SIG-M5 (cell line): ENCODE measurements at places on chromosomes 3 and 15.

GRCh38 chr15:71437919-71438318 lies 322.6 kb downstream of the THSD4 start:
- no peak for DNase-seq

GRCh38 chr3:28124882-28125281 lies 116.5 kb upstream of the CMC1 start:
- no peak for DNase-seq

DNA sequence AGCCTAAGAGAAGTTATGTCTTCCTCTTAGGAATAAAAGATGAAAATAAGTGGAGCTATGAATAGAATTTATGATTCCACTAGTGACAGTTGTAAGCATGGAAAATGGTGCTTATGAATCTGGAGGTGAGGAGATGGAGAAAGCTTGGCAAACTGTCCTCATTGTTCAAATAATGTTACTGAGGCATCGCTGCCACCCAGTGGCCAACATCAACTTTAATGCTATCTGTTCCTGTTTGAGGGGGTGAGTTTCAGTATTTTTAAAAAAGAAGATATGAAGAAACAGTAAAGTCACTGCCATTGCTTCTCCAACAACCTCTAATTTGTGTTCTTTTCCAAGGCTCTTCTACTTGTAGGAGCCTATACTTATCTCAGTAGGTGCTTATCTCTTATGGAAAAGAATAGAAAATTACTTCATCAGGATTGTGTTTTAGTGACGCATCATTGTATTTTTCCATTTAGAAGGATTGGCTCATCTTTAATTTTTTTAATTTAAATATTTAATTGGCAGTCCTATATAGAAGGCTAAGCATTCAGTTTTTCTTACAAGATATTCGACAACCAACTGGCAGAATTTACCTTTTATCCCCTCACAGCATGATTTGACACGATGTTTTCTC lies 260.4 kb upstream of the P2RY1 start:
- no peak for DNase-seq

DNA sequence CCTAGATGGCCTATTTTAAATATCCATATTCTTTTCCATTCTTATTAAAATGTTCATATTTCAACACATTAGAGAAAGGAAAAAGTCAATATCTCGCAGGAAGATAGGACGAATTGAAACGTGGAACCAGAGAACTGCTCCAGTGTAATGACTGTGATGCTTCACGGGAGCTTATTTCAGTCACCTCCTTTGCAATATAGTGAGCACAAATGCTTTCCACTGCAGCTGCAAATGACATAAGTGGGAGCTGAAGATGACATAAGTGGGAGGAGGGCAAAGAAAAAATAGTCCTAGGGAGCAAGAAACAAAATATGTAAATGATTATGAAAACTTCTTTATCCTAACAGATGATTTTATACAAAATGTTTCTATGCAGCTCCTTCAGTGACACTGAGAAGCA lies 324.1 kb downstream of the ZNF385D start:
- DNase-seq = no peak

DNA sequence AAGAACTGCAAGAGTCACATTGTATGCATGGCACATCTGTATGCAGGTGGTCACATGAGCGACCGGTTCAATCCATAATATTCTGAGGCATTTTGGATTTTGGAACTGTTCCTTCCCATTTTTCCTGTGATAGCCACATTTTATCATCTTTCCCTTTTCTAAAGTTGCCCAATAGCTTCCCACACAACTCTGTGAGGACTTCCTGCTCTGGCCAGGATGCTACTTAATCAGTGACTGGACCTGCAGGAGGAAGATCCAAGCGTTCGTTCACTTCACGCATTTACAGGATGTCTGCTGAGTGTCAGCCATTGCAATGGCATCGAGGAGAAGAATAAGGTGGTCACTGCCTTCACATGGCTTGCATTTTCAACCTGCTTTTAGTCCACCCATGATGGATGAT lies 9.8 kb downstream of the KLHL6 start:
- DNase-seq = no peak

DNA sequence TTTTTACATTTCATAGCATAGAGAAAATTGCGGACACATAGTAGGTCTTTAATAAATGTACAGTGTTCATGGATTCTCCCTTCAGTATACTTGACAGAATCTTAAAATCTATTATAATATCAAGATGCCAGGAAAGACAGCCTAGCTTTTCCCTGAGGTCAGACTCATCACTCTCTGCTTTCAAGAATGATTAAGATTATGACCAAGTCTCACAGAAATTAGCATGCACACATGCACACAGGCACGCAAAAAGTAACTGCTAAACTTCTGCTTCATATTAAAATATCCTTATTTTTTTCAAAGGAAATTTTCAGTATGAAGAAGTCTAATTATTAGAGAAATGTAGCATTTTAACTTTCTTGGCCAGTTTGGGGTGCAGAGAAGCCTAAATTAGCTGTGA lies 493.8 kb upstream of the NECTIN3 start:
- DNase-seq = no peak

DNA sequence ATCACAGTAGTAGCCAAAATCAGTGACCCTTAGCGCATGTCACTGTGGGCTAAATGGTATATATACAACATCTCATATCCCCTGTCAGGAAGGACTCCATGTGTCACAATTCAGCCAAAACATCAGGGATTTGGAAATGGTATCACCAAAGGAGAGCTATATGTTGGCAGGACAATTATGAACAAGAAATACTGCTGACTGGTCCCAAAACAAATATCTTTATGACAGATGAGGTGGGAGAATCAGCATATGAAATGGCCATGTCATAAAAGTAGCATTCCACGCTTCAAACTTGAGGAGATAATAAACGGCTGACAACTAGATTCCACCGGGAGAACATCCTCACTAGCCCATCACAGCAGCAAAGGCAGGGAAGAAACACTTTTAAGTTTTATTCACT lies 158.4 kb downstream of the MAGI1 start:
- DNase-seq = no peak

GRCh38 chr3:124567179-124567578 lies 163.1 kb upstream of the UMPS start:
- no peak for DNase-seq

DNA sequence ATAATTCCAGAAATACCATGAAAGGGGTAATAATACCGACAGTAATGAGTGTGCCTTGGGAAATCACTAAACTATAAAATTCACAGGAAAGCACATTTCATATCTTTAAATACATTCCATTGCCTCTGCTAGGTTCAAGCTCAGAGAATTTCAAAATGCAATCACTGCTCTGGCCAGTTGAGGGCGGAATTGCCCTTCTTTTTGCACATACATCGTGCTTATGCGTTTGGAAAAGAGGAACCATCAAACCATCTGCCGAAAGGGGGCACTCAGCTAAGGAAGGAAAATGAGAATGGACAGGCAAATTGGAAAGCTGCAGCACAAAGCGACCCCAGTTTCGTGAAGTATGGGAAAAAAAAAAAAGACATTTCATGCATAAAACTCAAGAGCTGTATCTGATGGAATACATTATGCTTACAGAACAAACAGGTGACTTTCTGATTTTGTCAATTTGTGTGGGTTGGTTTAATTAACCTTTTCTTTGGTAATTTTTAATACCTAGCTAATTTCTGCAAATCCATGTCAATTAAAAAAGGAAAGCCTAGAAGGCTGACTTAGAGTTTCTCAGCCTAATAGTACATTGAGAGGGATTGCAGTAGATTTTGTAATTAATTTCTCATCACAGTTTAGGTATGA lies 61.4 kb downstream of the TUSC7 start:
- DNase-seq = peak; percentile 11

- DNase-seq = no peak
These were observed 32.8 kb upstream of the MRPL3 start for GRCh38 chr3:131535596-131535995.

DNA sequence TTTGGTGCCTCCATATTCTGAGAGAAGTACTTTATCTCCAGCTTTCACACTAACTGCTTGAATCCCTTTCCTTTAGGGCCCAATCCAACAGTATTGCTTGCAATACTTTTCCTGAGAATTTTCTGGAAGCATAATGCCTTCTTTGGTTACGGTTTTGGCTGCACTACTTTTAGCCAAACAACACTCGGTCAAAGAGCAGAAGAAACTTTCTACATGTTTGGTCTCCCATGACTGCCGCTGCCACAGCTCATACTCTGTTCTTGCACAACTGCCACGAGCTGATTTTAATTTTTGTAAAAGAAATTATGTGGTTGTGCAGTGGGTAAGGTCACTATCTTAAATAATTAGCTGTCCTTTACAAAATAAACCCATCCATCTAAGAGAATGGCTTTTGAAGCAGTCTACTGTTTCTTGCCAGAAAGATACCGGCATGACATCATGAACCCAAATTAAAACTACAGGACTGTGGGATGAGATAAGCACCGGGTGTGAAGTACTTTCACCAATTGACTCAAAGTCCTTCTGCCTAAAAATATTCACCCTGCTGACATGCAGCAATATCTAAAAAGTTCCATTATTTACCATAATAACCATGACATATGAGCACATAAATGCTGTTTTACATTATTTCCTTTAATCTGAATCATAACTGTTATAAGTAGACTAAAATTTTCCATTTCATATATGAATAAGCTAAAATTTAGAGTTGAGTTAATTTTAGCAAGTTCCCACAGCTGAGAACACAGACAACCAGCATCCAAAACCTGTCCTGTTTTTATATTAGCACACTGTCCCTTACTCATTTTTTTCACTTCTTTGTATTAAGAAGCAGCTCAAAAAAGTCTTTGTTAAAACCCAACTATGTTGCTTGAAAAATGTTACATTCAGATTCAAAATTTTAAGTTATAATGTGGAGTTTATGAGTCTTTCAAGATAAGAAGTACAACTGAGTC lies 1154.3 kb downstream of the EPHA3 start:
- no peak for DNase-seq

- DNase-seq = no peak
These were observed 28.9 kb upstream of the SLC35G2 start for GRCh38 chr3:136789976-136790375.

DNA sequence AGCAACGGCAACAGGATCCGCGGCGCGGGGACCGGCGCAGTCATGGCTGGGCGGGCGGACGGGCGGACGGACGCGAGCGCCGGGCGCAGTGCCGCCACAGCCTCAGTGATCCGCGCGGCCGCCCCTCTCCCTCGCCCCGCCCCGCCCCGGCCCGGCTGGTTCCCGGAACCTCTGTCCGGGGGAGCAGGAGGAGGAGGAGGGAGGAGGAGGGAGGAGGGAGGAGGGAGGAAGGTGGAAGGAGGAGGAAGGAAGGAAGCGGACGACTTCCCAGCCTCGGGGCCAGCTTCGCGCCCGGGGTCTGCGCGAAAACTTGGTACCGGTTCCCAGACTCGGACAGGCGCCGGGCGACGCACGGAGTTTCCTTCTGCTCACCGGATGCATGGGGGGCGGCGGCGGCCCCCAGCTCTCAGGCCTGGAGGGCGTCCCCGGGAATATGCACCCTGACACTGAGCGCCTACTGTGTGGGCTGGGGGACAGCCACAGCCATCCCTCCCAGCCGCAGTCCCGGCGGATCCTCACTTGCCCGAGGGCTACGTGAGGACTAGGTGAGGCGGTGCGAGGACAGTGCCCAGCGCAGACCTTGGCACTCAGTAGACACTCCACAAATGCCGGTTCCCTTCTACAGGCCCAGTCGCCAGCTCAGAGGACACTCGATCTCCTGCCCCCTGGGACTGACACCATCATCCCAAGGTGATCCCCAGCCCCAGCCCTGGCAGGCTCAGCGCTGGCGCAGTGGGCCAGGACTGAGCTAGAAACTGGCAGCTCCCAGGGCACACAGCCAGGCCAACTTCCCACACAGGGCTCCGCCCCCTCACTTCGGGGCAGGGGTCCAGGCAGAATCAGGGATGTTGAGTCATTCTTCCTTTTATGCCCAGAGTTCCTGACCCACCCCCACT lies at the start of gene SHISA5:
Gene SHISA5 (minus strand): TSS at position 124 of the 896 bp plus-strand sequence. CDS start 80 bp downstream, at position 44.
- DNase-seq = no peak

GRCh38 chr3:72397586-72397985 lies 450.7 kb downstream of the SHQ1 start:
- DNase-seq = no peak

DNA sequence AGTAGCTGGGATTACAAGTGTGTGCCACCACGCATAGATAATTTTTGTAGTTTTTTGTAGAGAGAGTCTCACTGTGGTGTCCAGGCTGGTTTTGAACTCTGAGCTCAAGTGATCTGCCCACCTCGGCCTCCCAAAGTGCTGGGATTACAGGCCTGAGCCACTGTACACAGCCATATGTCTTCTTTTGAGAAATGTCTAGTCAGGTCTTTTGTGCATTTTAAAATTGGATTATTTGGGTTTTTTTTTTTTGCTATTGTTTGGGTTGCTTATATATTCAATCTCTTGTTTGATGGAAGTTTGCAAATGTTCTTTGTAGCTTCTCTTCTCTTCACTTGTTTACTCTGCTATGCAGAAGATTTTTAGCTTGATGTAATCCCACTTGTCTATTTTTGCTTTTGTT lies 6.2 kb upstream of the ARPP19 start:
- no peak for DNase-seq

- no peak for DNase-seq
These were observed 300.1 kb downstream of the RORA start for GRCh38 chr15:60928970-60929369.

GRCh38 chr3:138657508-138657907 lies 48.9 kb downstream of the FAIM start:
- DNase-seq = no peak

DNA sequence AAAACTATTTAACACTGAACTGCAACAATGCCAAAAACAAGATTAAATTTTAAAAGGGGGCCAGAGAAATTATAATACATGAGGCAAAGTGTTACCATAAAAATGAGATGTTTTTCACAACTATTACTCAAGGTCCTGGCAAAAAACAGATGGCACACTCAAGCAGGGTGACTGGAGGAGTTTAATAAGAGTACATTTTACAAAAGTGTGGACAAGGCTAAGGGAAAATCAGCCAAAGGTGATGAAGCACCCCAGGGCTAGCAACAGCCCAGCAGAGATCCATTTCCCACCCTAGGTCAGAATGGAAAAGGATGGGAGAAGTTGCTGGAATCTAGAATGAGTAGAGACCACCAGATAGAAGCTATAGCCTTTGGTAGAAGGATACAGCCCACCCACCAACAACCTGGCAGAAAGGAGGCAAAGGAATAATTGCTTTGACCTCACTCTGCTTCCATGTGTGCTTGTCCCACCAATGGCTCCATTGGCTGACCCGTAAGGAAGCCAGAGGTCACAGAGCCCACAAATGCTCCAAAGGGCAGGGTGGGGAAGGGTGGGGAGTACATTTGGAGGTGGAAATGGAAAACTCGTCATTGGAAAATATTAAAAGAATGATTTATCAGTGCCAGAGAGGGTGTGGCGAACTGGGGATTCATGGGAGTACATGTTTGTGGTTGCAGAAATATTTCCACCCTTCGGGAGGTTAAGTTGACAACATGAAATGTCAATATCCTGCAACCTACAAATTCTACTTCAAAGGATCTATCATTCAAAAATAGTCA lies 161.0 kb upstream of the UBE2E2 start:
- DNase-seq = no peak

GRCh38 chr3:170096342-170096741 lies 58.5 kb downstream of the GPR160 start:
- no peak for DNase-seq

DNA sequence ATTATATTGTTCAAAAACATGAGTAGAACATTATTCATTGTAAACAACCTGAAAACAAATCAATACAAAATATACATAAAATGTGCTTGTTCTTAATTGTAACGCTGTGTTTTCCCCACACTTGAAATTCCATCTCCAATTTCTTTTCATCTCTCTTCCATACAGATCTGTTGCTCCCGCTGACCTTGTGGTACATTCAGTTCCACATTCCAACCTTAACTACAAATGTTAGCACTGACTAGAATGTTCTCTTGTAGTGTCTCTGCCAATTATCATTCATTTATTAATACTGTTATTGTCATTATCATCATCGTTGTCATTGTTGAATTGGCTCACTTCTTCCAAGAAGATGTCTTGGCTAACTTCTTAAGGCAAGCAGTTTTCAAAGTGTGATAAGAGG lies 65.7 kb downstream of the NLGN1 start:
- DNase-seq = no peak

- no peak for DNase-seq
These were observed 436.2 kb upstream of the SUCLG2 start for GRCh38 chr3:68090571-68090970.
